Fibroblast of the aortic adventitia (primary cell): ENCODE measurements at places on chromosomes 5 and 9.

DNA sequence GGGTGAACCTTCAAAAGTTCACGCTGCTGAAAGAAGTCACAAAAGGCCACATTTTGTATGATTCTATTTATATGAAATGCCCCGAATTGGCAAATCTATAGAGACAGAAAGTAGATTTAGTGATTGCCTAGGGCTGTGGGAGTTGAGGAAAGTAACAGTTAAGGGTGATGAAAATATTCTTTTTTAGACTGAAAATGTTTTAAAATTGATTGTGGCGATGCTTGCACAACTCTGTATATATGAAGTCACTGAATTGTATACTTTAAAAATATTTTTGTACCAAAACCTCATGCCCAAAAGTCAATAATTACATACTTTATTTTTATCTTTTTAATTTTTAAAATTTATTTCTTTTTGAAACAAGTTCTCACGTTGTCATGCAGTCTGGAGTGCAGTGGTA lies 30.3 kb downstream of the HSPA4 start:
- DNase-seq, result no peak

DNA sequence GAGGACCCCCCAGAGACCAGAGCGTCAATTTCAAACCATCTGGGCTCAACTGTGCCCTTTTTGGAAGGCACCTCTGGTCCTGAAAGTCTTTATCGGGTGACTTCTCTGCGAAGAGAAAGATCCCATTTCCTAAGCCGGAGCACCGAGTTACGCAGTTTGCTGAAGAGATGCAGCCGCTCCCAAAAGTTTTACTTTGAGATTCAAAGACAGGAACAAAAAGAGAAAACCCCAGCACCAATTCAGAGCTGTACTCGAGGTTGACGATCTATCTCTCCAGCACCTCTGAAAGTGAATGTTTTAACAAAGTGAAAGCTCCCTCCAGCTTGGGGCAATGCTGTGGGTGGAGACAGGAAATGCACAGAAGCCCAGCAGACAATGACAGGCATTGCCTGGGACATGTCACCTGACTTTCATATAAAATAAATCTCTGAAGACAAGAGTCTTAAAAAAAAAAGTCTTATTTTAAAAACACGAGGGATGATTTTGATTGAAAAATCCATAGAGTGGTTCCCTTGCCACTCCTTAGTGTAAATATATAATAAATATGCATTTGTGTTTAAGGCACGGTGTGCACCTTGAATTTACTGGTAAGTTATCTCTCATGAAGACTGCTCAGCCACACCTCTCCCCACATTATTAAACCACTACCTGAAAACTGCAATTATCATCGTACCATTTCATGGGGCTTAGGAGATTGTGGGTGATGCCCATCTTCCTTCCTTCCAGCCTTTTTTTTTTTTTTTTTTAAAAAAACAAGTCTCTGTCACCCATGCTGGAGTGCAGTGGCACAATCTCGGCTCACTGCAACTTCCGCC lies 79.9 kb downstream of the FNBP1 start:
- peak; percentile 38 for DNase-seq

DNA sequence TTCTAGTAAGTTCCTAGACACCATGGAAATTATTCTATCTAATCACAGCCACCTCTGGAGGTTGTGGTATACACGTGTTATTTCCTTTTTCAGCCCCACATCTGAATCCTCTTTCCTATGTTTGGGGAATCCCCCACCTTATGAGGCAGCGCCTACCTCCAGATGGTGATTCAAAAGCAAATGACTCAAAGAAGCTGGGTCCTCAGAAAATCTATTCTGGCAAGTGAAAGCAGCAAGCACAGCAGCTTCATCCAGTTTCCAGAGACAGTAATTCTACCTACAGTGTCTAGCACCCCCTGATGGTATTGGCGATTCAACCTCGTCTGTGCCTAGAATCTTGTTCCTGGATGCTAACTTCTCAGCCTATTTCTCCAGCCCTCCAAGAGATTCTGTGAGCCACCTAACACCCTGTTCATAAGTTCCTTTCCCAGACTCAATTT lies 43.0 kb downstream of the STRBP start:
- peak; percentile 61 for DNase-seq

- DNase-seq, result no peak
Observed at GRCh38 chr5:100634937-100635534, 99.9 kb downstream of the FAM174A start.

DNA sequence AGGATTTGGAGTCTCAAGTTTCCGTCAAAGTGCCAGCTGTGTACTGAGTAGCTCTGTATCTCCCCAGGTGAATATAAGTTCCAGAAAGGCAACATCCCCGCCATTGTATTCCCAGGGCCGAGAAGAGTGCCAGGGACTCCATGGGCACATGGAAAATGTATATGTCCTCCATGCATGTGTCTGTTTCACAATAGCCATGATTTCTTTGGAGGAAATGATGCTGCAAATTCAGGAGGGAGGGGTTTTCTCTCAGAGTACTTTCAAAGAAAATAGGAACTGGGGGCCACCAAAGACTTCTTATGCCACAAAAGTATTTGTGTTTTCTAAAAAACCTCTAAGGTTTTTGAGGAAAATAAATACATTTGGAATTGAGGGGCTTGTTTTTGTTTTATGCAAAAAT lies 524.6 kb downstream of the BNC2 start:
- no peak for DNase-seq
